ENCODE measurements at places on chromosomes 13 and 19.

DNA sequence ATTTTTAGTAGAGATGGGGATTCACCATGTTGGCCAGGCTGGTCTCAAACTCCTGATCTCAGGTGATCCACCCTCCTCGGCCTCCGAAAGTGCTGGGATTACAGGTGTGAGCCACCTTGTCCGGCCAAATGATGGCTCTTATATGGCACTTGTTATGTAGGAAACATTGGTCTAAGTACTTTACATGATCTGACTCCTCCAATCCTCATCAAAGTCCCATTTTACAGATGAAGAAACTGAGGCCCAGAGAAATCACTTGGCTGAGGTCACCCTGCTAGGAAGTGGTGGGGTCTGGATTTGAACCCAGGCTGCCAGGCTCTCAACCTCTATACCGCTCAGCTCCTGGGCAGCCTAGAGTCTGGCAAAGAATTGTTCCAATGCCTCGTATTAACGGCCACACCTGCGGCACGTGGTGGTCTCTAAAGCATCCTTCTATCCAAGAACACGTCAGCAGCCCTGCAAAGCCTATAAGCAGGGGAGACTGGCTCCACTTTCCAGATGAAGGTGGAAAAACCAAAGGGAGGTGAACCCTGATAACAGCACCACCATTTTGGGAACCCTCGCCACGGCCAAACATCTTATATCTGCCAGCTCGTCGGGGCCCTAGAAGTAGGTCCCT lies 18.1 kb downstream of the SHANK1 start:
- no peak for DNase-seq

GRCh38 chr13:30652746-30653386 lies 35.1 kb downstream of the USPL1 start:
- no peak for DNase-seq

GRCh38 chr19:31264041-31264778 lies 85.0 kb downstream of the TSHZ3 start:
- DNase-seq: no peak

- no peak for DNase-seq
Observed at GRCh38 chr19:43570174-43570791, 5.0 kb downstream of the XRCC1 start.

DNA sequence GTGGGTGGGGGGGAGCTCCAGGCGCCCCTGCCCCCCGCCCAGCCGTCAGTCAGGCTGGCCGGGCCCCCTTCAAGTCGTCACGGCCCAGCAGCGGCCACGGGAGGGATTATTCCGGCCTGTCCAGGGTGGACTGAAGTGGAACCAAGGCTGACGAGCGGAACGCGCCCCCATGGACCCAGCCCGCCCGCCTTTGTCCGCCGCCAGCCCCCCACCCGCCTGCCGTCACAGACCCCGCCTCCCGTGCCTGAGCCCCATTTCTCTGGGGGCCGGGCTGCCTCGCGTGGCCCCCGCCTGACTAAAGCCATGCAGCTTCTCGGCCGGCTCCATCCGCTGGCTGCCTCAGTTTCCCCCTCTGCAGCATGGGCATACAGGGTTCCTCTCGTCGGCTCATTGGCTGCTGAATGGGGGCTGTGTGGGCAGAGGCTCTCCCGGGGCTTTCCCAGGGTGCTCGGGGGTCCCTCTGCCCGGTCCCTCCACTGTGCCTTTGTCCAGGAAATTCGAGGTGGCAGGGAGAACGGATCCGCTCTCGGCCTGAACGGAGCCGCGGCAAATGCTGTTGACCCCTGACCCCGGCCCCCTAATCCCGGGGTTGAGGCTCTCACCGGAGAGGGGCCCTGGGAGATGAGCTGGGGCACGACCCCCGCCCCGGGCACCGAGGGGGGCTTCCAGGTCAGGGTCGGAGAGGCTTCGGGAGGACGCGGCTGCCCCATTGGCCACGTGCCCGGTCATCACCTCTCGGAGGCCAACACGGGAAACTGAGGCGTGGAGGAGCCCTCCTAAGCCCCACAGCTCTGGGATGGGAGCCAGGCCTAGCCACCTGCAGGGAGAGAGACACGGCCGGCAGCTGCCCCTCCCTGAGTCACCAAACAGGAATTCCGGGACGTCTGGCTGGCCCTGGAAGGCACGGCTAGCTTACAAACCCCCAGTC lies 27.4 kb downstream of the EFNA2 start:
- no peak for DNase-seq

DNA sequence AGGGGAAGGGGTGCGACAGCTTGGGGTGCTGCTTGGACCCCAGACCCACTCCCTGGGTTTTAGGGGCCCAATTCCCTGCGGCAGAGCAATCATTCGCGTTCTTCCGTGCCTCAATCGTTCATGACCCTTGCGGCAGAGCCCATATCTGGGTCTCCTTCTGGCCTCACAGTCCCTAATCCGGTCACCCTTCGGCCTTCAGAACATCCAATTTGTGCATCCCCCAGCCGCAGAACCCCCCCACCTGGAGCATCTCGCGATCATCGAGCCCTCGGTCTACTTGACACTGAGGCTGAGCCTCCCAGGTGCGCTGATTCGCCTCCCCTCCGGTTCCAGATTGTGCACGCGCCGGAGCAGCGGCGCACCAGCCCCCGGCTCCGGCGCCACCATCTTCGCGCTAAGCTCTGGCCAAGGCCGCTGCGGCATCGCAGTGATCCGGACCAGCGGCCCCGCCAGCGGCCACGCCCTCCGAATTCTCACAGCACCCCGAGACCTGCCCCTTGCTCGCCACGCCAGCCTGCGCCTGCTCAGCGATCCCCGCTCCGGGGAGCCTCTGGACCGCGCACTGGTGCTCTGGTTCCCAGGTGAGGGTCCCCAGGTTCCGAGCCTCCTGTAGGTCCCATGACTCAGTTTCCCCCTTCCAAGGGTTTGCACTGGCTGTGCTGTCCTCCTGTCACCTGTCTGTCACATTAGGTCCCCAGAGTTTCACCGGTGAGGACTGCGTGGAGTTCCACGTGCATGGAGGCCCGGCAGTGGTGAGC lies 501 bp downstream of the GTPBP3 start:
- DNase-seq: no peak
